ENCODE measurements at places on chromosomes 7 and 10.

- DNase-seq: no peak
These were observed 34.9 kb upstream of the ETV1 start for GRCh38 chr7:14024406-14024805.

DNA sequence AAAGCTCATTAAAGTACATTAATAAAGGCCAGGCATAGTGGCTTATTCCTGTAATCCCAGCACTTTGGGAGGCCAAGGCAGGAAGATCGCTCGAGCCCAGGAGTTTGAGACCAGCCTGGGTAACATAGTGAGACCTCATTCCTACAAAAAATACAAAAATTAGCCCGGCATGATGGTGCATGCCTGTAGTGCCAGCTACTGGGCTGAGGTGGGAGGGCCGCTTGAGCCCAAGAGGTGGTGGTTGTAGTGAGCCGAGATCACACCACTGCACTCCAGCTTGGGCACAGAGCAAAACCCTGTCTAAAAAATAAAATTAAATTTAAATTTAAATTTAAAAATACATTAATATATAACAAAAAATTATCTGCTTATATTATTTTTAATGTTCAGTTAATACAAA, 7.1 kb upstream of the TAS2R39 start:
- no peak for DNase-seq

- DNase-seq: no peak
These were observed 181.2 kb upstream of the AGR3 start for GRCh38 chr7:17063045-17063383.

DNA sequence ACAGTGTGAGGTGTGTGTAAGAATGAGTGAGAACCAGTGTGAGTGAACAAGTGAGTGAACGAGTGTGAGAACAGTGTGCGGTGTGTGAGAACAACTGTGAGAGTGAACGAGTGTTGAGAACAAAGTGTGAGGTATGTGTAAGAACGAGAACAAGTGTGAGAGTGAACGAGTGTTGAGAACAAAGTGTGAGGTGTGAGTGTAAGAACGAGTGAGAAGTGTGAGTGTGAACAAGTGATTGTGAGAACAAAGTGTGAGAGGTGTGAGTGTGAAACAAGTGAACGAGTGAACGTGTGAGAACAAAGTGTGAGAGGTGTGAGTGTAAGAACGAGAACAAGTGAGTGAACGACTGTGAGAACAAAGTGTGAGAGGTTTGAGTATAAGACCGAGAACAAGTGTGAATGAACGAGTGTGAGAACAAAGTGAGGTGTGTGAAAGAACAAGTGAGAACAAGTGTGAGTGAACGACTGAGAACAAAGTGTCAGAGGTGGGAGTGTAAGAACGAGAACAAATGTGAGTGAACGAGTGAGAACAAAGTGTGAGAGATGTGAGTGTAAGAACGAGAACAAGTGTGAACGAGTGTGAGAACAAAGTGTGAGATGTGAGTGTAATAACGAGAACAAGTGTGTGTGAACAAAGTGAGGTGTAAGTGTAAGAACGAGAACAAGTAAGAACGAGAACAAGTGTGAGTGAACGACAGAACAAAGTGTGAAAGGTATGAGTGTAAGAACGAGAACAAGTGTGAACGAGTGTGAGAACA, 47.9 kb downstream of the ESYT2 start:
- DNase-seq: no peak

- peak; percentile 98 for DNase-seq
These were observed at the start of gene HNRNPA2B1 for GRCh38 chr7:26200444-26201246. TSS of gene HNRNPA2B1 (minus strand) at chr7:26200746. CDS start at chr7:26200577, 169 bp downstream.

DNA sequence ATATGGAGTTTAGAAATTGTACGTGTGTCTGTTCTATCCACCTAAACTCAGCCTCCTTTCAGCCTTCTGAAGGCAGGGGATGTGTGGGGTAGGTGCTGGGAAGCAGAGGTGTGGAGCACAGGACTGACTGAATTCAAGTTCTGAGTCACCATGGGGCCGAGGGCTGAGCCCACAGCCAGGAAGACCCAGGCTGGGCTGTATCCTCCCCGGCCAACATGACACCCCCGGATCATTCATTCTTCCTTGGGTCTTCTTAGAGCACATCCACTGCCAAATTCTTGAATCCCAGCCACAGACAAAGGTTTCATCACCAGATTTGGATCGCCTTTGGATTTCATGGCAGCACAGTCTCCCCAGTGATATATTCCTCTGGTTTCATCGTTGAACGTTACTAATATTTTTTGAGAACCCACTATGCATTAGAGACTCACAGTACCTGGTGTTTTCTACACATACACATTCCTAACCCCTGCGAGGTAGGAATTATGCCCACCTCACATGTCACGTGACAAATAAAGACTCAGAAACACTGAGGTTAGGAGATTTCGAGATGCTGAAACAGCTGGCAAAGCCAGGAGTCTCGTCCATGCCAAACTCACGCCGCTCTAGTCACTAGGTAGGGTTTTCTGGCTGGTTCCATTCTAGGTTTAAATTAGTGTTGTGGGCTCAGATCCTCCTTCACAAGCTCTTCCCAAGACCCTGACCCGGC, 26.9 kb downstream of the CCDC3 start:
- no peak for DNase-seq

- DNase-seq: no peak
These were observed 115.5 kb upstream of the STK17A start for GRCh38 chr7:43467406-43467805.

DNA sequence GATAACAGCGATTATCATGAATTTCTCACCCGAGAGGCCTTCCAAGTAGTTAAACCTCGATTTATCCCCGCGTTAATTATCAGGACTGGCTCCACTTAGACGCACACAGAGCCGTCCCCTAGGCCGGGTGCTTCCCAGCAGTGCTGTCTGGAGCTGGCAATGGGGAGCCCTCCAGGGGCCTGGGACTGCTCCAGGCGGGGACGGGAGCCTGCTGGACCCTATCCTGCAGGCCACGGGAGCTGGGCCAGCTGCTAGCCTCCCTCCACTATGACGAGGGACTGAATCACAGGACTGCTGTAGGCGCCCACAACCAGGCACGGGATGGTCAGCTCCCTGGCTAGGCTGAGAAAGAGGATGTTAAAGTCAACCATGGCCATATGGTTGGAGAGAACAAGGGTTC, 229.1 kb downstream of the ELFN1 start:
- peak; percentile 69 for DNase-seq

DNA sequence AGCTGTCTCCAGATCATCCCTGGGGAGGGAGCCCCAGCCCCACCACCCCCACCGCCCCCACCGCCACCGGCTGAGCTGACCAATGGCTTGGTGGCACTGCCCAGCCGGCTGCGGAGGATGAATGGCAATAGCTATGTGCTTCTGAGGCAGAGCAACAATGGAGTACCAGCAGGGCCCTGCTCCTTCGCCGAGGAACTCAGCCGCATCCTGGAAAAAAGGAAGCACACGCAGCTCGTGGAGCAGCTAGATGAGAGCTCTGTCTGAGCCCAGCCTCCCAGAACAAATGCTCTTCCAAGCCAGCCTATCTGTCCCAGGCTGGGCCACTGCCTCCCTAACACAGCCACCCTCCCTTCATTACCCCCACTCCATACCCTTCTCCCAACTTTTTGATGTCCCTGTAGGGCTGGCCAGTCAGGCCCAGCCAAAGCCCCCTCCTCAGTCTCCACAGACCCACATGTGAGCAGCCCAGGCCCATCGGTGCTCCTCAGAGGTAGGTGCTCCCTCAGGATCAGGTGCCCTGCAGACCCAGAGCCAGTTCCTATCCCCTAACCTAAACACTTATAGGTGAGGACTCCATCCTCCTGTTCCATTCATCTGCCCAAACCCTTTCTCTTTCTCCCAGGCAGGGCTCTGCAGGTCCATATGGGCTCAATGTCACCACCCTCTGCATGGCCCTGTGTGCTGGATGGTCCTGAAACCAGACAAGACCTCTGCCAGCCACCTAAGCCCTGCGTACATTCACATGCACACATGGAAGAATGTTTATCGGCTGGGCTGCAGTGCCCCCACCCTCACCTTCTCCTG, 3.2 kb downstream of the MRPL43 start:
- DNase-seq: no peak

DNA sequence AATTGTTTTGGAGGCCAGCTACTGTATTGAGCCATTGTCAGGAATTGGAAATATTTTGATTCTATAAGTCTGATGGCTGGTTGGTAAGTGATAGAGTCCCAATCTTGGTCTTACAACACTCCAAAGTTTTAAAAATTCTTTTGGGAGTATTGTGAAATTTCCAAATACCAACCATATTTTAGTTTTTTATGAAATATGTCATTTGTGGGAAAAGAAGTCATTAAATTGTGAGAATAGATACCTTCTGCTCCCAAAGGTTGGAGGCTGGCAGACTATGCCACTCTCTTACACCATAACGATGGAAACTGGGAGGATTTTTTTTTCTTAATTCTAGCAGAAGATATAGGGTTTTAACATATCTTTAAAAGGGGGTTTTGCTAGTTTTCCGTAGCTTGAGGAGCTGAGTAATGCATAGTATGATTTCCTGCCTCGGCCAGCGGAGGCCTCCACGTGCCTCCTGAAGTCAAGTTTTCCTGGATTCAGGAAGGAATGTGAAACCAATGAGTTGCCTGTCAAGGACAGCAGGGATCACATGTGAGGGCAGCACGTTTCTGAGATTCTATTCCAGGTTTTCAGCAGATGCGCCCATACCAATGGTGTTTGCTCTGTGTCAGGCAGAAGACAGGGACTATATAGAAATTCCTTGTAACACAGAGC, 92.2 kb upstream of the LAMB4 start:
- no peak for DNase-seq

- no peak for DNase-seq
These were observed 474.6 kb downstream of the GRM8 start for GRCh38 chr7:126778101-126778500.

DNA sequence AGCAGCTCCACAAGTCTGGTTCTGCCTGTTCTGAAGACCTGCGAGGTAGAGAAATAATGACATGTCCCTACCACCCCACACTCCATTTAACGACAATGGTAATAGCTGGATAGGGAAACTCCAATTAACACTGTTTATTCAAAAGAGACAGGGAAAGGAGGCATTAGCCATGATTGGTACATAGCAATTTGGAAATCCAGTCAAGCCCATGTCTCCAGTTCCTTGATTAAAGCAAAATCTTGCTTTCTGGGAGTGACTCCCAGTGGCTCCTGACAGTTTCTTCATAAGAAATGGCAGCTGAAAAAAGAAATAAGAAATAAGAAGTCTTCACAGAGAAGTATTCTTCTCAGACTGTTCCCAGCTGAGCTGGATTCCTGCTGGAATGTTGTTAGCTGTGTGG, 140.7 kb upstream of the LYZL2 start:
- no peak for DNase-seq

DNA sequence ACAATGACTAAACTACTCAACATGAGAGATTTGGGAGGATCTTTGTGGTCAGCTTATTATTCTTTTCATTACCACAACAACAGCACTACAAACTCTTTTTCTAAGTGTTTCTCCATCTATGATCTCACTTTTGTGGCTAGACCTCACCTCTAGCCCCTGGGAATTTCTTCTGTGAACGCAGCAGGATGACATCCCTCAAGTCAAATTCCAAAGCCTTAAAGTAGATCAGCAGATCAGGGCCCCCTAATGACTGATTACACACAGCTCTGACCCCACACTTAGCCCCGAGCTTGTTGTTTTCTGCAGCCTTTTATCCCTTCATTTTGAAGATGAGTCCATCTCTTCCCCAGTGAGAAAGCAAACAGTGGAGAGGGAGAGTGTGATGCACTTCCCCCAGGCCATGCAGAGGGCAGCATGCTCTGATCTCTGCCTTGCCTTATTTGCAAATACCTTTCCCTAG, 27.3 kb downstream of the TFAM start:
- DNase-seq: no peak

DNA sequence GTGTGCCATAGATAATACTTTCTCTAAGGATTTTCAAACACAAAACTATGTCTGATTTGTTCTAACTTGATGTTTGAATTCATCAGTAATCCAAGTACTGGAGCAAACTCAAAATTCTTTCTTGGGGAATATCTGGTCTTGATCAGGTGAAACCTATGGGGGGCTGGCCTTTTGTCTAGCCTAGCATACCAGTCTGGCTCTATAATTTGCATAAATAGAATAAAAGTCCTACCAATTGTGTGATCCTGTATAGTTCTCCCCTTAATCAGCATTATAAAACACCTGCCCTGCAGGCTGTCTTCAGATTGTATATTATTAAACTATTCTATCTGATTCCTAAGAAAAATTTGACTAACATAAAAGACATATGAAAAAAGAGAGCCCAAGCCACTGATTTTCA, 233.8 kb upstream of the LRRN3 start:
- no peak for DNase-seq

DNA sequence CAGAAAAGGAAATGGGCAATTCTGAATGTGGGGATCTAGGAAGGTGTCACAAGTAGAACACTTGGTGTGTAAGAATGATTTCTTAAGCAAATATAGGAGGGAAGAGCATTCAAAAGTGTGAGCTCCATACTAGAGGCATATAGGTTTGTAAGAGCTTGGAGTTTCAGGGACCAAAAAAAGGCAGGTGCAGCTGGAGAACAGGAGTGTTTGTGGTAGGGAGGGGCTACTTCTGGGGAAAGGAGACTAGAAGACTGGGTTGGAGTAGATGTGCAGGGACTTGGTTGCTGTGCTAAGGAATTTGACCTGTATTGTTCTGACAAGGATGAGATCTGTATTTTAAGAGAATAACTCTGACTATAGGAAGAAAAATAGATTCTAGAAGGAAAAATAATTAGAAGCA, 46.4 kb downstream of the CPED1 start:
- no peak for DNase-seq

- DNase-seq: no peak
These were observed 40.6 kb upstream of the SEPTIN7 start for GRCh38 chr7:35760143-35760745.

GRCh38 chr7:109282726-109283125, 713.1 kb downstream of the DNAJB9 start:
- DNase-seq: no peak

- DNase-seq: peak; percentile 23
These were observed 275.8 kb downstream of the CACNA2D1 start for GRCh38 chr7:82167558-82168314.

DNA sequence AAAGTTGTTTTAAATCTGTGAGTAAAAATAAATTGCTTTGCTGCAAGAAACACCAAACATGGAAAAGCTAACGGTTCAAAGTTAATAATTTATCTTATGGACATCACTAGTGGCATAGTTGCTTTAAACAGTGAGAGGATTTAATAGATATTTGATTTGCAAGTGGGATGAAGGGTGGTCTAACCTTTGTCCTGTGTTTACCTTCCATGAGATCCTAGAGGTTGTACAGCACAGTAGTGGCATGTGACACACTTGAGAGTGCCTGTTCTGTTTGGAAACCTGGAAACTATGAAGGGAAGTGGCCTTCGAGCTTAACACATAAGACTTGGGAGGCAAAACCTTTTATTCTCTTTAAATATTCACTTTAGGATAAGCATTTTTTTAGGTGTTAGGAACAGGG, 16.0 kb downstream of the EGFR start:
- no peak for DNase-seq

- no peak for DNase-seq
These were observed 456.7 kb downstream of the NRG3 start for GRCh38 chr10:82331716-82332115.
